ENCODE measurements at places on chromosomes 13 and 19.

GRCh38 chr19:38172001-38172400 lies 52.0 kb downstream of the DPF1 start:
- no peak for DNase-seq

DNA sequence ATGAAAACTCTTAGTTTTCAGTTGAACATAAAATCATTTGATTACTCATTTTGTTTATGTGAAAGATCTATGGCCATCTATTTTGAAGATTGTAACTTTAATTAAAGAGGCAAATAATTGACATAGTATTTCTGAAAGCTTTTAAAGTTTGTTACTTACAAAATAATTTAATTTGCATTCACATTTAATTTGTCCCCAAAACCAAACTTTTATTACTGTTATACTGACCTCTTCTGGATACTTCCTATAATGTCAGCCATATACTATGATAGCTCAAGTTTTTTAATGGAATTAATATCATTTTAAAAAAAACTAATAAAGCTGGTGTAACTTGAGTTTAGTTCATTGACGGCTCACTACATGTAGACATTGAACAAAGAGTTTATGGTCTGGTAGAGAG lies 4.9 kb upstream of the SGCG start:
- no peak for DNase-seq

DNA sequence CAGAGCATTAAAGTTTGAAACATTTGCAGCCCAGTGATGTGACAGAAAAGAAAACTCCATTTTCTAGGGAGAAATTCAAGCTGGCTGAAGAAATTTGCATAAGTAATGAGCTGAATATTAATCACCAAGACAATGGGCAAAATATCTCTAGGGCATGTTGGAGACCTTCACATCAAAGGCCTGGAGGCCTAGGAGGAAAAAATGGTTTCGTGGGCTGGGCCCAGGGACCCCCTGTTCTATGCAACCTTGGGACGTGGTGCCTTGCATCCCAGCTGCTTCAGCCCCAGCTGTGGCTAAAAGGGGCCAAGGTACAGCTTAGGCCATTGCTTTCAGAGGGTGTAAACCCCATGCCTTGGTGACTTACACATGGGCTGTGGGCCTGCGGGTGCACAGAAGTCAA lies 5.7 kb upstream of the CLEC4M start:
- no peak for DNase-seq

DNA sequence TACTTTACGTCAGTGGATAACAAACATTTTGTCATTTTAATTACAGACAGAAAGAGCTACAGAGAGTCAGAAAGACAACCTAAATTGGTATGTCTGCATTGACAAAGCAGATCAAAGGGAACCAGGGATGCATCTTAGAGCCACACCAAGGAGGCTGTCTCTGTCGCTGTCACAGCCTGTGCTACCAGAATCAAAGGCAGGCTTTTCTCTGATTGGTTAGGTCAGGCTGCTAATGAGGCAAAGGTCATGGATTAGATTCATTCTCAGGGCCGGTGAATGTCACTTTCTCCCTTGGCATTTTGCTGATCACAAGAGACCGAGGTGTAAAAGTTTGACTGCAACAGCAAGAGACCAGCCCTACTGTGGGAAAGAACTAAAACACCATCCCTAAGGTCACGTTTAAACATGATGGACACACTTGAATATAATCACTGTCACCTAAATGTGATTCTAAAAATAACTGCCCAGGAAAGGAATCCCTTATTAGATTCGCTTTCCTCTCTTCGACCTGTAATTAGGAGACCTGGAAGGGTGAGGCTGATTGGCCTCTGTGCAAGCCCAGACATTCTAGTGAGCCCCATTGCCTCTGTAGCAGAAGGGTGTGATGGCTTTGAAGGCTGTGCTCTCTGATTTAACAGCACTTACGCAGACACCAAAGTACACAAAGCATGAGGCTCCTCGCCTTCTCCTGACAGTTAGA lies 314.4 kb upstream of the NBEA start:
- DNase-seq, result no peak

GRCh38 chr13:31610270-31610998 lies 128.9 kb upstream of the RXFP2 start:
- no peak for DNase-seq

- DNase-seq, result no peak
These were observed 60.7 kb upstream of the C1QTNF9B start for GRCh38 chr13:23957981-23958380.

- DNase-seq, result no peak
These were observed 44.2 kb downstream of the TBC1D4 start for GRCh38 chr13:75437582-75438318.

DNA sequence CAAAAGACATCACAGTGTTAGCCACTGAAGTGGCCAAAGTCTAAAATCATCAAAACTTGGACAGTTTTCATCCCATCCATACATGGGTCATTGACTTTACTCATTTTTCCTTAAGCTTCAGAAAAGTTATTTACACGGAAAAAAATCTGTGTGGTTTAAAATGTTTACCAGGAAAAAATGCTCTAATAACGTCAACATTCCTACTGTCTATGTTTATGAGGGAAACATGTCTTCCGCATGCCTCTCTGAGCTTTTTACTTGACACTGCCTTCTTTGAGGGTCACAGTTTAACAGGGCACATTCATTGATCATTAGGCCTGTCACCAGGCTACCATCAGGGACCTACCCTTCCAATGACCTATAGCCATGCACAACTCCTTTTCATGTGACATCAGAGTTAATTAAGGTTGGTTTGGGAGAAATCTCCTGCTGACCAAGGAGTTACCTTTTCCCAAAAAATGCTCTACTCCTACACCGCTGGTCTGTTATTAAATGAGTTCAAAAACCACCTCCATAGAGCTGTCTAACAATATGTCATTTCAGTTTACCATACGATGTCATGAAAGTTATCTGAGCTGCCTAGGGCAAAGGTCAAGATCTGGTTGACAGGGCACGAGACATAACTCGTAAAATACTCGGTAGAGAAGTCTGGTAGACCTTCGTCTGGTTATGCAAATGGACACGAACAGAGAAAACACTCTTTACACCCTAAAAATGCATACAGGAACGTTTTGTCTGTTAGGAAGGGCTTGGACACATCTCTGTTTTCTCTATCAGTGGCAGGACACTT lies 17.8 kb downstream of the FLT1 start:
- DNase-seq, result no peak

DNA sequence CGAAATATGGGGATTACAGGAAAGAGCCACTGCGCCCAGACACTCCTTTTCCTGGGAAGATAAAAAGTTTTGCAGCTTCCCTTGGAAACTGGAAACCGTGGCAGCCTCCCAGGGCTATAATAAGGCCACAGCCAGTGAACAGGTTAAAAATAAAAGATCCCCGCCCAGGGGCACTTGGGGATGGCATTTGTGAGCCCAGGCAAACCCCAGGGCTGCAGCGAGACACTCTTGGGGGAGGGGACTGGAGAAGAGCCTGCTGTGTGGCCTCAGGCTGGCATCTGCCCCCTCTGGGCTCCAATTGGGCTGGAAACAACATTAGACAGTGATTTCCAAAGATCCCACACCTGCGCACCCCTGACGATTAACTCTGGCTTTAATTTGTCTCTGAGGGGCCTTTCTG lies 11.2 kb downstream of the FEM1A start:
- no peak for DNase-seq

Measured in common myeloid progenitor, CD34-positive (primary cell).